CD4-positive, alpha-beta memory T cell (primary cell): ENCODE measurements at places on chromosomes 6 and 20. TPM values are rescaled to one million over a fixed set of nuclear protein-coding genes. Genes with fewer than 3 reads are reported as not detected.

PROKR2 gene
- not detected for total RNA-seq

VIP gene
- not detected for total RNA-seq

- DNase-seq: no peak
Measured at GRCh38 chr6:134309983-134310605, 7.8 kb downstream of the SGK1 start.

DNA sequence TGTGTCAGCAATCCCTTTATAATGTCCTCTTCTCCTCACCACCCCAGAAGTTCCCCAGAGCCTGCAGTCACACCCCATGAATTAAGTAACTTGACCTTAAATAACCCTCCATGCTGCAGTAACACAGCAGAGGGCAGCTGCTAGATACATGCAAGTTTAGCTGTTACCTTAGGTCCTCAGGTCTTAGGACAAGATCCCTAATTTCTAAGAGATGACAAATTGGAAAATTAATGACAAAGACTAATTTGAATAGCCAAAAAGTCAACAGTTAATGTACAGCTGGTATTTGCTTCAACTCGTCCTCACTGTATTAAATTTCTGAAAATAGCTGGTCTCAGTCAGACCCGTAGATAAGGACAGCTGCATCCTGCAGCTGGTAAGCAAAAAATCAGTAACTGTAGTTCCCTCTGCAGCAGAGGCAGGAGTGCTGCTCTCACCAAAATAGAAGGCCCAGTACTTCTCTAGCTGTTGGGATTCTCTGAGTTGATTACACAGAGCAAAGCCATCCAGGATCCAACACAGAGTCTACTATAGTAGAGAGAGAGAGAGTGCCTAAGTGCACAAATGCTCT, 62.4 kb downstream of the TNFRSF21 start:
- DNase-seq: no peak

DNA sequence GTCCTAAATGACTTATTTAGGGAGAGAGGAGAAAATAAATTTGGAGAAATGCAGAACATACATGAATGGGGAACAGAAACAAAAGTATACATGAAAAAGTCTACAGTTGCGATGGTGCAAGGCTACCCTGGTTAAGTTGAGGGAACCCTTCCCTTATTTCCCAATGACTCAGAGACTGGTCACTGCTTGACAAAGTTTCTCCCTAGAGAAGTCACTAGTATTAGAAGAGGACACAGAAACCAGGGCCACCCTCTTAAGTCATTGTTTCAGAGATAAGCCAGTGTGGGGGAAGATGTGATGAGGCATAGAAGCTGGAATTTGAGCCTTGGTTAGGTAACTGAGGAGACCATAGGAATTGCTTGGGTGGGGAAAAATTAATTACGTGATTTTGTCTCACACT, 24.4 kb upstream of the EDN1 start:
- DNase-seq: no peak

DNA sequence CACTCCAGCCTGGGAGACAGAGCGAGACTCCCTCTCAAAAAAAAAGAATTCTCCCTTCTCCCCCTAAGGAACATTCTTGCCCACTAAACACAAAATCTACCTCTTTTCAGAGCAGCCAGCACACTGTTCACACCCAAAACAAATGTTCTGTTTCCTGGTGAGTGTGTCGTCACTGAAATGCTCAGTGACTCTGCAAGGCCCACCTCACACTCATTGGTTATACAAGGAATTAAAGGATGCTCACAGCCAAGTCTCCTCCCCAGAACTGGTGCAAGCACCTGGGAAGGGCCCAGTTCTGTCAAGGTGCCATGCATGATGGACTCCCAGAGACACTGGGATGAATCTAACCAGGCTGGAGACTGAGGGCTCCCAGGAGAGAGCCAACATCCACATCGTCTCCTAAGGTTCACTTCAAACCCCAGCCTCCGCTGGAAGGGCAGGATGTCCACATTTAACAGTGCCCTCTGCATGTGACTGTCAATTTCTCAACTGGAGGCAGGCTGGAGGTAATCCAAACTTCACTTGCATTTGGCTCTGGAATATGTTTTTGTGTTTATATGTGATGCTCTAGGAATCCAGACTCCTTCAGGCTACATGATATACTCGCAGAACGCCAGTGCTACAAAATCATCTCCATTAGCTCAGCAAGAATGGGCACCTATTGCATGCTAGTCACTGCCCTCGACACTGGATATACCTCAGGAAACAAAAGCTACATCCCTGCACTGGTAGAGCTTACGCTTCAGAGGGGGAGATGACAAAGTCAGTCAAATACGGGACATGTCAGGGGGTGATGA, 7.1 kb downstream of the RRBP1 start:
- DNase-seq: no peak

- no peak for DNase-seq
Measured at GRCh38 chr20:19943061-19943521, 74.1 kb upstream of the NAA20 start.

- DNase-seq: no peak
Measured at GRCh38 chr20:50314678-50315335, 124.2 kb downstream of the CEBPB start.

GRCh38 chr6:56193846-56194245, 53.5 kb downstream of the COL21A1 start:
- no peak for DNase-seq
